ENCODE measurements at places on chromosomes 2 and 18.

- peak; percentile 7 for DNase-seq
These were observed 18.0 kb downstream of the NMUR1 start for GRCh38 chr2:231512222-231512621.

- no peak for DNase-seq
These were observed 1.3 kb downstream of the HDAC4 start for GRCh38 chr2:239399433-239399920.

DNA sequence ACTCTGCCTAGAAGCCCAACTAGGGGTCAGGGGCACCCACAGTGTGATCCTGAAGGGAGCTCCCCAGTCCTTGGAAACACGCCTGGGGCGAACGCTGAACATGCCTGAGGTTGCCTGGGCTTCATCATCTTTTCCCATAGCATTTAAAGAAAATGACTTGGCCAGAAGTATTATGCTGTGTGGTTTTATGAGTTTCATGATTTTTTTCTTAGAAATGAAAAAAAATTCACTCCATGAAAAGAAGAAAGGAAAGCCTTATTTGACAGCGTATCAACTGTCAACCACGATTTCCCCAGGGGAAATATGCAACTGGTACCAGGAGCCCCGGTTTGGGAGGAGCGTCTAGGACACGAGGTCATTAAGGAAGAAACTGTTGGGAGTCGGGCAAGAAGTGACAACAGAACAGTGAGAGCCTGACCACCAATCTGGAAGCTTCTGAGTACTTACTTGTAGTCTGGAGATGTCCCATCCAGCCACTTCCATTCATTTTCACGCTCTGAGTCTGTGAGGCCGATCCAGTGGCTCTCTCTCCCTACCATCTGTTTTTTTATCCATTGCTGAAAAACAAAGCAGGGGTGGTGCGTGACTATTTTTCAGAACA is 63.5 kb upstream of the THOC1 start:
- no peak for DNase-seq

- DNase-seq = no peak
These were observed 50.0 kb downstream of the TRABD2A start for GRCh38 chr2:84830758-84831500.

- no peak for DNase-seq
These were observed 42.7 kb downstream of the BCL11A start for GRCh38 chr2:60510713-60511112.

DNA sequence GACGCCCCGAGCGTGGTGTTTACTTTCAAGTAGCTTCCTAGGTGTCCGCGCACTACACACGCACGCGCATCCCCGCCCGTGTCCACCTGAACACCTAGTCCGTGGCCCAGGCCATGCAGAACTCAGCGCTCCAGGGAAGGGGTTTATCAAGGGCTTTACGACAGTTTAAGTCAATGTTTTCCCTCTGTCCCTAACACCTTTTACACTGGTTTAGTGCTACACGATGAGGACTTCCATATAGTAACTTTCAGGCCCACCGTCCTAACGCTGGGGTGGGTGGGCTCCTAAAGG is 1.4 kb upstream of the BCL2 start:
- DNase-seq = peak; percentile 29

DNA sequence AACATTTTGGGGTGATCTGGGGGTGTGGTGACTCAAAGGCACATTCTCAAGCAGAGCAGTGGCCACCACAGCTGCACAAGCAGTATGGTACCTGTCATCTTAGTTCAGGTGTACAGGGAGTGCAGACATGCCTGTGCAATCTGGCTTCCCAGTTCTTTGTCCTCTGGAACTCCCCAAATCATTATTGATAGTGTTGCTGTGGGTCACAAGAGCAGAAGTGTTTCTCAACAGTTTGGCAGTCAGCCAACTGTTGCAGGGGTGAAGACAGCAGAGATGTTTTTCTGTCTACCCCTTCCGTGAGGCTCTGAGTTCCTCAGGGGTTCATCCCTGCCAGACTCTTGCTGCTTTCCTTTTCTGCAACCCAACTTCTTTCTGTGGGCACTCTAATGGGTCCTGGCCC is 206.5 kb upstream of the ZSWIM2 start:
- no peak for DNase-seq

DNA sequence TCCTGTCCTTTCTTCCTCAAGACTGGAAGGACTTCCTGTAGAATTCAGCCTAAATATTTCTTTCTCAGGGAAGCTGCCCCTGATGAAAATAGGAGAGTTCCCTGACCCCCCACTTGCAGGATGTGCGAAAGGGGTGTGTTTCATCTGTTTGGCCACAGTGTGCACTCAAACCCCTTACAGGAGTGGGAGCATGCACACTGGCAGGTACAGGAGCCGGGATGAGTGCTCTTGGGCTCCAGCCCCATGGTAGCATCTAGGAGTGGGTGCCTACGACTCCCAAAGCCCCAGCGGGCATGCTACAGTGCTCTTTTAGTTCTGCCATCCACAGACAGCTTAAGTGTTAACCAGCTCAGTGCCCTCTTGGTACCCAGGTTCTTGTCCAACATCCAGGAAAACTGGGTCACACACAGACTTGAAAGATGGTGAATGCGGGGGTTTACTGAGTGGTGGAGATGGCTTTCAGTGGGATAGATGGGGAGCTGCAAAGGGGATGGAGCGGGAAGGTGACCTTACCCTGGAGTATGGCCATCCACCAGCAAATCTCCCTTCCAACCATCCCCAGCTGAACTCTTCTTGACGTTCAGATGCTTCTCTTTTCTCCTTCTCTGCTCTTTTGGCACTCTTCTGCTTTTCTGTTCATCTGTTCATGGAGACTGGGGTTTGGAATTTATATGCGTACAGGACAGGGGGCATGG is 295.0 kb upstream of the NCKAP5 start:
- no peak for DNase-seq

DNA sequence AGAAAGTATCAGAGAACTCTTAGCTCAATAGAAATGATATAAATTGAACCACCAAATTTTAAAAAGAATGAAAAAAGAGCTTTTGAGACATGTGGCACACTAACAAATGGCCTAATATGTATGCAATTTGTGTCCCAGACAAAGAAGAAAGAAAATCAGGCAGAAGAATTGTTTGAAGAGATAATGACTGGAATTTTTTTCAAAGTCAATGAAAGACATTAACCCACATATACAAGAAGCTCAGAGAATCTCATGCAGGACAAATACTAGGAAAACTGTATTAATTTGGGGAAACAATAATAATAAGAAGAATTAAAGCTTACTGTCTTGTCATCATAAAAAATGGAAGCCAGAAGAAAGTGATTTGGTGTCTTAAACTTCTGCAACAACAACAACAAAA is 304.1 kb upstream of the RND3 start:
- no peak for DNase-seq

GRCh38 chr2:217515615-217516309 is 487.0 kb downstream of the TNS1 start:
- DNase-seq = no peak

DNA sequence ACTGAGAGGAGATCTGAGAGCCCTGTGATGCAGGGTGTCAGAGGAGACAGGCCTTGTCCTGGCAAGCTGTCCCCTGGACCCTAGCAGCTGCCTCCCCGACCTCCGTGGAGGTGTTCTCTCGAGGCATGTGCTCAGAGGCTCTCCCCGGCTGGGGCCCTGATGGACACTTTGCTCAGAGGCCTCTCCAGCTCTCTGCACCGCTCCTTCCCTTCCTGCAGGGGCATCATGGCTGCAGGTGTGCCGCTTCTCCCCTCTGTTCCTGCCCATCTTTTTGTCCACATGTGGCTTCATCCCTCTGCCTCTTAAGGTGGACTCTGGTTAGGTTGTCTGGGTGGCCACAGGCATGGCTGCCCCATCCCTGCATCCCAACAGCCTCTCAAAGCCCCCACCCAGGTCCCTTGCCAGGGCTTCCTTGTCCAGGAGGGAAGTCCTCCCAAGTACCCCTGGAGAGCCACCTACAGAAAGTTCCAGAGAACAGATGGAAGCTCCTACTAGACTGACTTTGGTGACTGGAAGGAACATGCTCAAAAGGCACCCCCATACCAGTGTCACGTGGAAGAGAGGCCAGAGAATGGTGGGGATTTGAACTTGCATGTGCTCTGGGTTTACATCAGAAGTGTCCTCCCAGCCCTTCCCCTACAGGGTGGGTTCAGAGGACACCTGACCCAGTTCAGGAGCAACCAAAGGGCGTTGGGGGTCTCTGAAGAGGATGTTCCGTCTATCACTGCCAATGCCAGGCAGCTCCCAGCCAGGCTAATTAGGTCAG is 120.4 kb downstream of the KLHL29 start:
- DNase-seq = peak; percentile 4

DNA sequence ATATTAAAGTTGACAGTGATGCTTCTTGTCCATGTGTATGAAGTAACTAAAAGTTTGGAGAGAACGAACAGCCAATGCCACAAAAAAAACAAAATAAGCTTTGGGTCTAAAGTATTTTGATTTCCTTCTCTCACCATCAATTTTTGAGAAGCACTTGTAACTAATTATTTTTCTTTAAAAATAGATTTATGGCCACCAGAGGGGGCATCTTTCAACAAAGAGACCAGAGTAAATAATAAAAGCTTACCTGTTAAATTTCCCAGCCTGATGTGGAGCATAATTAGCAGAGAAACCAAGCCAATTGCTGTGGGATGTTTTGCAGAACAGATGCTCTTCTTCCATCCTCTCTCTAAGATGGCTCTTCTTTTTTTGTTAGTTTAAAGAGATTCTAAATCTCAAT is 29.0 kb downstream of the LINC00305 start:
- no peak for DNase-seq

- no peak for DNase-seq
These were observed 25.7 kb downstream of the INPP5D start for GRCh38 chr2:233085839-233086150.

- DNase-seq = no peak
These were observed 49.8 kb upstream of the SLC1A4 start for GRCh38 chr2:64939332-64939917.

DNA sequence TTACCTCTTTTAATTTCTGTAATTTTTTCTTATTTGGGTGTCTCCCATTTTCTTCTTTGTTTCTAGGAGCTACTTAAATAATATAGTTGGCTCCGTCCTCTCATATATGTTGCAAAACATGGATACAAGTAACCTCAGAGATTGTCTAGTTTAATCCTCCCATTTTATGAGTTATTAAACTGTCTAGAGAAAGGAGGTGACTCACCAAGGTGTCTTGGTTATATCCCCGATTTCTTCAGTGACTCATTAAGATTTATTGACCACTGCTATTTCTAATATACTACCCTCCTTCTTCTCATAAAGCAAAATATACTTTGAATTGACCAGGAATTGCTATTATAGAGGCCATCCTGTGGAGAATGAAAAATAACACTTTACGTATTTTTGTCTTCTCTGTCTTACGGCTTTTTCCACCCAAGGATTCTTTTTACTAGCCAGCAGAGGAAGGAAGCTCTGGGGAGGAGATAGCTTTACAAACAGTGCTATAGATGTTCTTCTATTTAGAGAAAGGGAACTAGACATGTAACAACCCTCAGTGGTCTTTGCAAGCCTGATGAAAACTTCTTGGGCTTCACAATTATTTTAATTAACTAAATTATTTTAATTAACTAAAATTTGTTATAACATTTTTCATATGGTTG is 300.4 kb upstream of the TNP1 start:
- DNase-seq = no peak

DNA sequence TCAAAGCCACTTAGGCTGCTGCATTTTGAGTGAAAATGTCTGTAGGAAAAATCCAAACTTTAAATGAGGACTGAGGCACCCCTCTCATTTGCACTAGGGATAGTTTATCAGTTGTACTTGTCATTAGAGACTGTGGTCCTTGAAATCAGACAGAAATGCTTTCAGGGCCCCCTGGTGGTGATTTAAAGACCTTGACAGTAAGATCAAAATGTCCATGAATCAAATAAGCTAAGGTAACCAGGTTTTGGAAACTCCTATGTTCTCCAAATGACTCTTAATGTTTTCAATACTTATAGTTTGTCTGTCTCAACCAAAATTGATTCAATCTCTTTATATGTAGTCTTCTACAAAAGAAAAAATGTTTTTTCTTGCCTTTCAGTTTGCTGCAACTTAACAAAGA is 28.8 kb upstream of the DDX18 start:
- DNase-seq = peak; percentile 60

DNA sequence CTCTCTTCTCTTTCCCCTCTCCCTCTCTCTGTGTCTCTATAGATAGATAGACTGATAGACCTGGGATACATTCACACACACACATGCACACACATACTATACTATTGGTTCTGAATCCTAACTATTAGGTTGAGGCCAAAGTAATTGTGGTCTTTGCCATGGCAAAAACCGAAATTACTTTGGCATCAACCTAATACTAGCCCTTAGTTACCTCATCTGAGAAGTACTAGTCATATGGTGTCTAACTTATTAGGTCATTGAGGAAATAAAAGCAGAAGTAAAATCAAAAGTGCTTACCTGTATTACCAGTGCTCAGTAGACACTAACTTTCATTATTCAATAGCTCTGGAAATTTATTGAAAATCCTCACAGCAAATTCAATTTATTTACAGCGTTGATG is 451.5 kb downstream of the EPHA4 start:
- DNase-seq = no peak

DNA sequence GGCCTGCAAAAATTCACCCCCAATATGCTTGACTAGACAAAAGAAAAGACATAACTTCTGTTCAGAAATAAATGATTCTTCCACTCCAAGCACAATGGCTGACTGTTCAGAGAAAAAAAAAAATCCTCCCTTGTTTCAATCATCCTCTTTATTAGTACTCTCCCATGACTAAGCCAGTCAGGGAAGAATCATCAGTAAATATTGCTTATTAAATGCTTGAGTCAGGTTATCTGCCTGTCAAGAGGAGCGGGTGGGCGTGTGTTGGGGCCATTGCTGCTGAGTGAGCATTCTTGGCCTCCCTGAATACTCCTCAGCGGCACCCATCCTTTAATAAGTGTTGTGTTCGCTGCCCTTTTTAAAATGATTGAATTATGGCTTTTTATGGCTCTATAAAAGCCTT is 1334.8 kb upstream of the CELF4 start:
- no peak for DNase-seq

DNA sequence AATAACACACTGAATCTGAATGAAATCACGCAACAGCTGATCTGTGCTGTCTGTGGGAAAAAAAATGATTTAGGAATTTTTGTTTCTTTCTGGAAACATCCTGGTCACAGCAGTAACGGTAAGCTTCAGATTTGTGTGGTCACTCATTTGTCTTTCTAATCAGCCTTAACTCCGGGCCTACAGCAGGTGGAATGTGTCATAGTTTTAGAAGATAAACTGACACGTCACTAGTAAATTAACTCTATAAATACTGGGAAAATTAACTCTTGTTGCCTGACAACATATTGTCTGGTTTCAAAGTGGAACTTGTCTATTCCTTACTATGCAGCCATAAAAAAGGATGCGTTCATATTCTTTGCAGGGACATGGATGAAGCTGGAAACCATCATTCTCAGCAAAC is 58.1 kb upstream of the NCK2 start:
- DNase-seq = no peak

GRCh38 chr2:171383134-171383533 is 50.7 kb downstream of the METTL8 start:
- no peak for DNase-seq
